ENCODE measurements at places on chromosomes 2 and 18.

DNA sequence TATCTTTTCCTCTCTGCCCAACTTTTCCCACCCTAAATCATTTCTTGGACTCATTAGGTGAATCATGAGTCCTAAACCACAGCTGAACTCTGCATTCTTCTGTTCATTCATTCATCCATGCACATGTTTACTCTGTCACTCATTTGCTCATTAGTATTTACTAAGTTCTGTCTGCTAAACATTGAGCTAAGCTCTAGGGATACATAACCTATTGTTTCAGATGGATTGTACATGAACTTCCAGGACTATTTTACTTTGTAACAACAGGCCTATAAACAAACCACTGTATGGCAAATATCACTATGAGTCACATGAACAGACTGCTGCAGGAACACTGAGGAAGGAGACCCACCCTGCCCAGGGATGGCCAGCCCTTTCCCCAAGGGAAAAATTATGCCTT lies 14.6 kb upstream of the DYNC2LI1 start:
- DNase-seq = no peak

- DNase-seq = no peak
Measured at GRCh38 chr2:45706033-45706432, 54.6 kb downstream of the PRKCE start.

GRCh38 chr2:67304300-67304890 lies 92.7 kb upstream of the ETAA1 start:
- DNase-seq = no peak

GRCh38 chr18:34098109-34098508 lies 126.6 kb downstream of the NOL4 start:
- DNase-seq = no peak

DNA sequence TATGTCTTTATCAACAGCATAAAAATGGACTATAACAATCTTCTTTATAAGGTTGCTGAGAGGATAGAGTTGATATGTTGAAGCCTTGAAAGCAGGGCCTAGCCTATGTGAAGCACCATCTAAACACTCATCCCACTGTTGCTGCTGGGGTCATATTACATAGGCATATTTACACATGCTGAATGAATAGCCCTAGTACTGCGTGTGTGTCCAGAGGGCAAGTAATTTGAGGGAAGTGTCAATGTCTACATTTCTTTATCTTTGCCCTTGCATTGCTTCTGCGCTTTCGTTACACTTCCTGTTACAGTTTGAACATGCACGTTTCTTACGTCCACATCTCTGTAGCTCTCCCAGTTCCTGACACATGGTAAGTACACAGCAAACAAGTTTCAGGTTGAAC lies 280.3 kb upstream of the ATP5MC3 start:
- DNase-seq = no peak

GRCh38 chr18:12921178-12921577 lies 26.6 kb upstream of the SEH1L start:
- DNase-seq = no peak

GRCh38 chr2:234884591-234884990 lies 67.2 kb upstream of the SH3BP4 start:
- no peak for DNase-seq

GRCh38 chr18:12328179-12328823 lies 20.3 kb downstream of the TUBB6 start:
- DNase-seq = no peak

- DNase-seq = no peak
Measured at GRCh38 chr18:40738321-40738880, 1216.6 kb upstream of the PIK3C3 start.

GRCh38 chr2:25281522-25281921 lies 60.2 kb downstream of the DNMT3A start:
- DNase-seq = no peak

DNA sequence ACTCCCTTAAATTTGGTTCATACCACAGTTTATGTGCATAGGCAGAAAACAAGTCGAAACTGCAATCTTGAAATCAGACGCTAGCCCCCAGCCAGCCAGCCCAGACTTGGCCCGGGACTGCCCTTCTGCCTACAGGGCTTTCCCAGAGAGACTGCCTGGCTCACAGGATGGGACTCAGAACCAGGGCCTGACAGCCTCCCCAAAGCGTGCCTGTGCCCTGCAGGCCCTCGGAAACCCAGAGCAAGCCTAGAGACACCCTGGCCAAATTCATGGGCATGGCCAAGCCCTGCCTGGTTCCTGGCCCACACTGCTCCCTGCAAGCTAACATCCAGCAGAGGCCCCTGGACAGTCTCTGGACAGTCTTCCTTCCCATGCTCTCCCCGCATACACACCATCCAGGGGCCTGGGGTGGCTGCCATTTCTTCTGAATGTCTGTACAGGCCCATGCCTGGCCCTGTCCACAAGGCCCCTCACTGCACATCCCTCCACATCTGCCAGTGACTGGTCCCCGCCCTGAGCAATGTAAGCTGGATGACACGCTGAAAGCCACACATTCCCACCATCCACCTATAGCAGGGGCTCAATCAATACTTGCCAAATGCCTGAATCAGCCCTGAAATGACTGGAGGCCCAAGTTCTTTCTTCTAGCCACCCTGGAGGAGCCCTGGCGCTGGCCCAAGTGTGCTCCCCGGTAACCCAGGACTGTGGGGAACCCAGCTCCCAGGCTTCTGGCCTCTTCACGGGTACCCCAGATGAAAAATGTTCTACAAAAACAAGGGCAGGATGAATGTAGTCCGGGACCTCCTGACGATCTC lies 73.1 kb downstream of the HDAC4 start:
- no peak for DNase-seq

GRCh38 chr2:38202713-38203445 lies 126.9 kb upstream of the CYP1B1 start:
- no peak for DNase-seq

DNA sequence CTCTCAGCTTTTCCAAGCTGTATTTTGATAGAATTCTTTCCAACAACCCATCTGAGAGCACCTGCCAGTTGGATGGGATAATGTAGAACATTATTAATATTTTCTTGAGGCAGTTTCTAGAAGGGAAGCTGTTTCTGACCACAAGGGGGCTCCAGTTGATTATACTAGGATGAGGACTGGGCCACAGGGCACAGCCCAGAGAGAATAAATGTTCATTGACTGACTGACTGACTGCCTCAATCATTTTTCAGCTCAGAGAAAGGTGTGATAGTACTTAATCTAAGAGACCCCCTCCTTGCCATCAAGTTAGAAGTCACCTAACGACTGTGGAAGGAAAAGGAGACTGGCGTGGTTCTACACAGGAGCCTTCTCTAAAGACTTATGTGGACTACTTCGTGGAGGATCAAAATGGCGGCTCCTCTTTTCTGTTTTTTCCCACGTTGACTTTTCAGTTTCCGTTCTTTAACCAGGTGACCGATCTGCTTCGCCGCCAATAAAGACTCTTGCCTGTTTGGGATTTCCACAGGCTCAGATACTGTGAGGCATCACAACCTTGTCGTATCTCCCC lies 31.9 kb upstream of the CREG2 start:
- peak; percentile 68 for DNase-seq

DNA sequence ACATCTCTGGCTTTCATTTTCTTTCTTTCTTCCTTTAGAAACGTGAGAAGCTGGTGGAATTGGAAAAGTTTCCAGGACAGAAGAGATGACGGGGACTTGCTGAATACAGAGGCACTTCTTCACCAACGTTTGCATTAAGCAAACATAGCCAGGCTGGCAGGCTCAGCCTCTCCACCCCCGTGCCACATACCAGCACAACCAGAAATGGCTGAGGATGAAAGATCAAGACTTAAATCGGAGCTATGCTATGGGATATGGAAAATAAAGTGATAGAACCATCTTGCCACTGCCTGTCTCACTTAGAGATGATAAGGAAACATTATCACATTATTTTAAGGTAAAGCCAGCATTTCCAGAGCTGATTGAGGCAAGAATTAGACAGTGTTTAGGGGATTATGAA lies 483.3 kb downstream of the BCL11A start:
- DNase-seq = no peak

DNA sequence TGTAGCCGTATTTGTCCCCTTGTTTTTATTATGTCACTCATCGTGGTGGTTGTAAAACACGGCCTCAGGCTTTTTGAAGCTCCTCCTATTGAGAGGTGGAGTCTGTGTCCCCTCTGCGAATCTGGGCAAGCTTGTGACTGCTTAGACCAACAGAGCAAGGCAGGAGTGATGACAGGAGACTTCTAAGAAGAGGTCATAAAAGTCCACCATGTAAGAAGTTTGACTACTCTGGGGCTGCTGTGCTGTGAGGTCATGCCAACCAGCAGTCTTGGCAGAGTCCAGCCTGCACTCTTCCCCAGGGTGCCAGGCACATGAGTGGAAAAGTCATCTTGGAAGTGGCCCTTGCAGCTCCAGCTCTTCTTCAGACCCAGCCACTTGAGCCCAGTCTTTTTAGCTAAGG lies 83.8 kb upstream of the SPTBN1 start:
- DNase-seq = no peak

GRCh38 chr2:50529600-50530218 lies 502.2 kb downstream of the NRXN1 start:
- peak; percentile 62 for DNase-seq

DNA sequence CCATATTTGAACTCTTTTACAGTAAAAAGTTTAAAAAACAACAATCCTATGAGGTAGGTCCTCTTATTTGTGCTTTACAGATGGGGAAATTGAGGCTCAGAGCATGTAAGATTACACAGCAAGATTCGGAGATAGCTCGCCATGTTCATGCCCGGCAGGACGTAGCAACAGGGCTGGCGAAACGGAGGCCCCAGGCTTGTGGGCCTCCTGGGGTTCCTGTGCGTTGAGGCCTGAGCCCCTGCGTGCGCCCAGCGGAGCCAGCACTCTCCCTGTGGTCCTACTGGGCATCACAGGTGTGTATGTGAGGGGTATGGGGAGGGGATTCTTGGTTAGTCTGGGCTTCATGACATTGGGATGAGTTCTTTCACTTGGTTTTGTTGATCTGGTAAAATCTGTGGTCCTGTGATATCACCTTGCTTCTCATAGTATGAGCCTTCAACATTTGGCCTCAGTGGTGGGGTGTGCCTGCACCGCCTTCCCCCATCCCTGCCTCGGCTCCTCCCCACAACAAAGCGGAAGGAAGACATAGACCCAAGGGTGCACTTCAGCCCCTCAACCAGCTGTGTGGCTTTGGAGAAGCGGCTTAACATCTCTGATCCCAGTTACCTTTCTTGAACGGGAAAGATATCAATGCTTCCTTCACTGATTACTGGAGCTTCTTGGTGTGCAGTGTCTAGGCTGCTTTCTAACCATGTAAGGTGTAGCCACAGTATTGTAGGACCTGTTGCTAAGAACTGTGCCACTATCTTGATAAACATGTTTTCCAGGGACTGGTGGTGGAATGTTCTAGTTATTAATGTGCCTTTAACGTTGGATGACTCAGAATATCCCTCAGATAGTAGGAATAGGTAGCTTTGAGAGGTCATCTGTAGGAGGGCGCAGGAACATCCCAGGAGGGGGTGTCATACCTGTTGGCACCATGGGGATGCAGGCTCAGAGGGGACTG lies 37.2 kb downstream of the HPCAL1 start:
- no peak for DNase-seq

- DNase-seq = no peak
Measured at GRCh38 chr2:99797475-99797874, 307.7 kb upstream of the REV1 start.

DNA sequence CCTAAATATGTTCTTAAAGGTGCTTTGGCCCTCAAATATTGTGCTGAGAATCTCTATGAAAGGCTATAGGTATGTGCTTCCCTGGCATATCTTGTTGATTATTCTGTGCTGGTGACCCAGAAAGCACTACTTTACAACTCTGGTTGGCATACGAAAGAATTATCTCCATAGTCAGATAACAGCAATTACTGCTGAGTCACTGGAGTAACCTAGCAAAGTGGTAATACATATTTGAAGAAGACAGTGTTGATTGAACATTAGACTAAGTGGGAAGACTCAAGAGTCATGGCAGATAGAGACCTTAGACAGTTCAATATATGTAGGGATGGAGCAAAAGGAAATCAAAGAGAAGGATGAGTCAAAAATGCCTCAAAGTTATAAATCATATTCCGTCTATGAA lies 1978.5 kb upstream of the LRRTM1 start:
- DNase-seq = no peak

DNA sequence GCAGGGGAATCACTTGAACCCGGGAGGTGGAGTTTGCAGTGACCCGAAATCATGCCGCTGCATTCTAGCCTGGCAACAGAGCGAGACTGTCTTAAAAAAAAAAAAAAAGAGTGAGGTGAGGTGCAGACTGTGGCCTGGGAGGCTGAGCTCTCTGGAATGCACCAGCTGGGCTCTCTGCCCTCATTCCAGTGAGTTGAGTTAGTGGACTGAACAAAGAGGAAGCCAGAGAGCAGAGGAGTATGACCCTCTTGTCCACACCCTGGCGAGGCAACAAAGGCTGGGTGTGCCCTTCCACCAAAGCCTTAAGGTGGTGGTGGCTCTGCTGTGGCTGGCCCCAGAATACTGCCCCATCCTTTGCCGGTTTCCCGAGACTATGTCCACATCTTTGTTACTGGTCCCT lies 71.3 kb upstream of the ACKR3 start:
- peak; percentile 71 for DNase-seq

- DNase-seq = no peak
Measured at GRCh38 chr2:130390460-130391057, 34.7 kb downstream of the PTPN18 start.

DNA sequence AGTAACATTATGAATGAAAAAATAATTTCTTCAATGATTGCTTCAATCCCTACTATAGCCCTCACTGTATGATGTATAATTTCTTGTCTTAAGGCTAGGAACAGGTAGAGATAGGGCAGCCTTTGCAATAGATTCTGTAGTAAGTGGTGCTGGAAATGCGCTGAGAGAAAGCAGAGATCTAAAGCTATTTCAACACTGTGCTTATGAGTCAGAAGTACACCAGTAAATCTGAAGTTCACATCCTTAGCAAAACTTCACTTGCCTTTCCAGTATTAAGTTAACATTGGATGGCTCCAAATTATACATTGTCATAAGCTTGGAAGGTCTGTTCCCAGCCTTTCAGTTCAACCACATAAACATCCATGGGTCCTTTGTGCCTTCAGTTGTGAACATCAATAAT lies 178.2 kb upstream of the EPHA4 start:
- DNase-seq = no peak

- DNase-seq = no peak
Measured at GRCh38 chr2:64374686-64375085, 79.3 kb upstream of the LGALSL start.

DNA sequence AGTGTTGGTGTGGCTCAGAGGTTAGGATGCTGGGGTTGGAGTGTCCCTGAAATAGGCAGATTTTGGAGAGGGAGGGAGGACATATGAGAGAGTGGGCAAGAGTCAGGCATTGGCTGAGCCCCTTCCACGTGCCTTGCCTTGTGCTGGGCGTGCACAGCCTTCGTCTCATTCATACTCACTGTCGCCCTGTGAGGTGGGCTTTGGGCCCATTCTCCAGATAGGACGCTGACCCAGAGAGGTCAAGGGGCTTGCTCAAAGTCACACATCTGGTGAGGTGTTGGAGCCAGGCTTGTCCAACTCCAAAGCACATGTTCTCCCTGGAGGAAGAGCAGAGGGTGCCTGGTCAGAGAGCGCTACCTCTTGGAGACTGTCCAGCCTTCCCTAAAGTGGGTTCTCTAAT lies 166.8 kb downstream of the DYSF start:
- no peak for DNase-seq

DNA sequence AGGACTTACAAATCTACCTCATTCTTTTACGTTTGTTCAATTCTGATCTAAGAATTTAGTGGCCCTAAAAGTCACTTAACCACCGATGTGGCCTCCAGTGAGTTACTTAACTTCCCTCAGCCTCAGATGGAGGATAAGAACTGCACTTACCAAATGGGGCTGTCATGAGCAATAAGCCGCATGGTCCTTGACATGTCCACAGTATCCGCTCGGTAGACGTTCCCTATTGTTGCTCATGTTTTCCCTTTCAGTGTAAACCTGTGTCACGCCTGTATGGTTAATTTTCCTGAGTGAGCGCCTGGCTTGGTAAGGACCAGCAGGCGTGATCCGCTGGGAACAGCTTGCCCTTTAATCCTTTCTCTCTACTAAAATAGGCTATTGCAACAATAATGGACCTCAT lies 20.3 kb downstream of the SEC11C start:
- no peak for DNase-seq
